ENCODE measurements at places on chromosomes 7 and 10.
A peak's percentile ranks its signal among the peaks of the same experiment; 100 is the strongest.

- DNase-seq, result no peak
Measured at GRCh38 chr7:40845943-40846342, 711.1 kb downstream of the SUGCT start.

- DNase-seq, result no peak
Measured at GRCh38 chr7:36312064-36312914, 77.4 kb upstream of the ANLN start.

- DNase-seq, result no peak
Measured at GRCh38 chr10:112456533-112456932, 9.5 kb downstream of the VTI1A start.

DNA sequence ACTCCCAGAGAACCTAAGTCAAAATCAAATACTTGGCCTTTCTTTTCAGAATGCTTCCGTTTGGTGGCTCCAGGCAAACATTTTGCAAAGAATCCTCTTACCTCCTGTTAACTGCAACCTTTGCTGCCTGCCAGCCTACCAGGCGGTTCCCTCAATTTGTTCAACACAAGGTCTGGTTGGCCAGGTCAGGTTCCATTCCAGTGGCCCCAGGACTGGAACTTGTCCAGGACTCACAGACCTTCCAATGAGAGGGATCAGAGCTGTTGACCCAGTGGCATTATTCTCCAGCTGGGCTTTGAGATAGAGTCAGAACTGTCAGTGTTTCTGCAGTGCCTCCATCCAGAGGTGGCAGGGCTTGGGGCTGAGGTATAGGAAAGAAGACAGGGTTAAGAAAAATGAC lies 137.0 kb downstream of the NEUROD6 start:
- DNase-seq, result no peak

DNA sequence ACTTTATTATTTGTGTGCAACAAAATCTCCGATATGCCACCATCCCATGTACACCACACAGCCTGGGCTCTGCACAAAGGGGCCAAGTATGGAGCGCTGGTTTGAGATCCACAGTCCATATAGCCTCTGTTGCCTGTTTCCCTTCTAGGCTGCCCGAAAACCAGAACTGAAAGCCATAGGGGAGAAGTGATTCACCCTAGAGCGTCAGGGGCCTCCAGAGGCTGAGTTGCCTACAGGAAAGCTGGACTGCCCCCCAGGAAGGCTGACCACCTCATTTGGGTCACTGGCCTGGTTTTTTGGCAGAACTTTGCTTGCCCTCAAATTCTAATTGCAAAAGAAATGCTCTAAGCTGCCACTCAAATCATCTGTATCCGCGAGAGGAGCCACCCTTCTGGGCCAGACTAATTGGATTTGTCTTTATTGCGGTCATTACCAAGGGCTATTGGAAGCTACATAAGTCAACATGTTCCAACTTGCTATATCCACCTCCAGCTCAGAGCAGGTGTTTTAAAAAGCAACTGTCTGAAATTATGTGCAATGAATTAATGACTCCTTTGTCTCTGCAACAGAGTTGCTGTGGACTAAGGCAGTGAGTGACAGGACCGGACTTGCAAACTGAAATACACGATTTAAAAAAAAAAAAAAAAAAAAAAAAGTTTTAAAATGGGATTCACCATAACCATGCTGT lies 28.3 kb upstream of the FRMD4A start:
- DNase-seq, result no peak

- DNase-seq, result no peak
Measured at GRCh38 chr10:43905512-43906236, 257.0 kb upstream of the ZNF32 start.

DNA sequence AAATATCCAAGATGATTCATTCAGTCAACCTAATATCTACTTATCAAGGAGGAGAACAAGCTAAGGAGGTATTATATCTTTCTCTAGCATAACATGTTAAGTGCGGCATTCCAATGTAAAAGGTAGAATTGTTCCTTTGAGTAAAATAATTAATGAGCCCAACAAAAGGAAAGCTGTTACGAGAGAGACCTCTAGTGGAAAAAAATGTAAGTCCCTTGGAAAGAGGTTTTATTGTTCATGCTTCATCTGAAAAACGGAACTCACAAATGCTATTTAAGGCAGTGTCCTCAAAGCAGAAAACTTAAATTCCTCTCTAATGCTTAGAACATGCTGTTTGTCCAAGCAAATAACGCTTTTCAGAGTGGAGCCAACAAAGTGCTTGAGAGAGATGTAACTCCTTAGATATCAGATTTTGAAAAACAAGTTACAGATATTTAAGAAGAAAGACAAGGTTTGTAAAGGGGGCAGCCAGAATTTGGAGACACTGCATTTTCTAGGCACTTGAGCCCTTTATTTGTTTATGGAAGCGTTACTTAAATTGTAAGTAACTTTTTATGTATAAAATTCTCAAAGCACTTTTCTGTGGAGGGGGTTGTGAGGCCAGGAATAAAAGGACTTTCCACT lies 119.9 kb downstream of the TFEC start:
- DNase-seq, result no peak

DNA sequence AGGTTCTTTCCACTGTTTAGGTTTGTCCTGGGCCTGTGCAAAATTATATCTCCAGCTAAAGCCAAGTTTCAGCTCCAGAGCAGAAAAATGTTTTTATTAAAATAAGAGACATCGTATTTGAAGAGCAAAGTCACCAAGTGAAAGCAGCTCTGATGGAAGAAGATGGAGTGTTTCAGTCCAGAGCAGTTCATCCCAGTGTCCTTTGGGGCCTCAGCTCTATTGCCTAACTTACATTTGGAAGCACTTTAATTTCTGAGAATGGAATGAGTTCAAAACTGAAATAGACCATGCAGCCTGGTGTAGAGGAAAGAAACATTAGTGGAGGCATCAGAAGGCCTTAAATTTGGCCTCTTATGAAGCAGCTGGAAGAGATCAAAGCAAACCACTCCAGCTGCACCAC lies 545.2 kb downstream of the SORCS1 start:
- no peak for DNase-seq

DNA sequence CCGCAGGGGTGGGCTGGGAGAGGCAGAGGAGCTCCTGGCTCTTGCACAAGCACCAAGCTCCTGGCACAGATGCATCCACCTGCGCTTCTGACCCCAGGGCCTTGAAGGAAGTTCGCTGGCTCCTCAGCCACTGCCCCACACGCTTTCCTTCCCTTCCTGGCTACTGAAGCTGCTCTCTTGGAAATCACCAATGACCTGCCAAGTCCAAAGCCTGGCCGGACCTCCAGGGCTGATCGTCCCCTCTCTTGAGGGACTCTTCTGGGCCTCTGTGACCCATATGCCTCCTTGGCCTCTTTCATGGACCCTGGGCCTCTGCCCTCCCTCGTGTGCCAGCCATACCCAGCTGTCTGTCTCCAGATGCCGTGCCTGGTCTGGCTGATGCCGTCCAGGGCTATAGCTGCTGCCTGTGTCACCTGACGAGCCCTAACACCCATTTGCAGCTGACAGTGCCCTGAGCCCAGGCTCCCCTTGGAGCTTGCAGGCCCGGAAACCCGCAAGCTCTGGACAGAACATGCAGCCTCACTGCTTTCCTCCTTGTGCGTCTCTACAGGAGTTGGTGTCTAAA lies 113.4 kb downstream of the PRKAG2 start:
- DNase-seq, result no peak

- DNase-seq, result peak; percentile 85
Measured at GRCh38 chr7:105652359-105652993, 71.2 kb upstream of the EFCAB10 start.

DNA sequence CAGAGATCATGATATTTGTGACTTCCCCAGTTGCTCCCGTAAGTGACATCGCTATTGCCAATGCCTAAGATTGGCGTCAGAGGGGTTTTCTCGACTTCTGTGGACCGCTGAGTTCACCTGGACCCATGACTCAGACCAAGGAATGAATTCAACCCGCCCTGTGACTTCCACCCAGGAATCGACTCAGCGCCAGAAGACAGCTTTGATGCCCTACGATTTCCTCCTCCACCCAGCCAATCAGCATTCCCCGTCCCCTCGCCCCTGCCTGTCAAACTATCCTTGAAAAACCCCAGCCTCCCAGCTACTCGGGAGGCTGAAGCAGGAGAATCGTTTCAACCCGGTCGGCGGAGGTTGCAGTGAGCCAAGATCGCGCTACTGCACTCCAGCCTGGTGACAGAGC lies 58.3 kb downstream of the MICALL2 start:
- no peak for DNase-seq

DNA sequence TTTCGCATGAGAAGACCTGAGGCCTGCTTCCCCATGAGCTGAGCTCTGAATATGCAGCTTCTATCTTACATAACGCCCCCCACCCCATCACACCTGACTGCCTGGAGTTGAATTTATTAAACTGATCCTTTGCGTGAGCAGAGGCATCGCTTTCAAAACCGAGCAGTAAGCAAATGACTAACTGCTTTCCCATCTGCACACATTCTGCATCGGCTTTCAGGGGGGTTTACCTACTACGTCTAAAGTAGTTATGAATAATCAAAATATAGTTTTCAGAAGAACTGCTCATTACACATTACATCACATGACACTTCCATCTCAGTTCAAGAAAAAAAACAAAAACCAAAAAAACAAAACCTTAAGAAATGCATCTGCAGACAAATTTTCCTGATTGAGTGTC lies 54.7 kb upstream of the EGR2 start:
- no peak for DNase-seq

DNA sequence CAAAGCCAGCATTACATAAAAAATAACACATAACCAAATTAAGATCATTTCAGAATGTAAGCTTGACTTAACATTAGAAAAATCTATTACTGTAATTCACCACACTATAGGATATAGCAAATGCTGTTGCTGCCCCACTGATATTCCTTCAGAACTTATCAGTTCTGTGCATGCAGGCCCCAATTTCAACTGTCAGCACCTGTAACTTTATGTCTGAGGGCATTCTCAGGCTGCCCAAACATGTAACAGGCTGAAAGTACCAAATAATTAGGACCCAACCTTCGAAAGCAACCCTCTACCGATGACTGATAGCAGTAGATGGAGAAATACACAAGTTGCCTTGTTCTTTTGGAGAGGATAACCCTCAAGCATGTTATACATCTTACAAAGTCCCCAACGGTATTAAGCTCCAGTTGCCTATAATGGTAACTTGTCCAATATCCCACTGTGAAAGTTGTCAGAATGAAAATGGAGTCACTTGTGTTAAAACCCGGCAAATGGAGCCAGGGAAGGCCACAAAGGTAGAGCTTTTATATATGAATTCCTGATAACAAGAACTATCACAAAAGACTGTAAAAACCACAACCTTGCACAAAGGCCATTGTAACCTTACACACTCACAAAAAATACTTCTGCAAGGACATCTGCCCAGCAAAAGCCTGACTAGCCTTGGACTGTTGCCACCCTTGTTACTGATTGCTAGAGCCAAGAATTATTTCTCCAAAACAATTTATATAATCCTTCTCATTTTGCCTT lies 66.9 kb upstream of the ZNF746 start:
- peak; percentile 13 for DNase-seq

GRCh38 chr10:126683466-126683865 lies 13.0 kb upstream of the C10orf90 start:
- no peak for DNase-seq

- DNase-seq, result no peak
Measured at GRCh38 chr7:31075086-31075405, 22.9 kb downstream of the ADCYAP1R1 start.

DNA sequence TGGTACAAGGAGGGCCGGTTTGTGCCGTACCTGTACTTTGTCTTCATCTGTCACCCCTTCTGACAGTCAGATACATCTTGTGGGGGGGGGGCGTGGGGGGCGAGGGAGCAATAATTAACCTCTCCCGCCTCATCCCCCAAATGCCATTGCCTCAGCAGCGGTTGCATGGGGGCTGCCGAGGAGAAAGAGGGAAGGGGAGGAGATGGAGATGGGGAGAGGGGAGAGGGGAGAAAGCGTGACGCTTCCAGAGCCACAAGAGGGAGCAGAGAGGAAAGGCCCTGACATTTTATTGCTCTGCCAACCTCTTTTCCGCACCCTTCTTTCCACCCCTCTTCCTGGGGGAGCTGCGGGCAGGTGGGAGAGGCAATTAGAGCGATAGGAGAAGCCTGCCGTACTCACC lies 11.8 kb downstream of the KAZALD1 start:
- no peak for DNase-seq

GRCh38 chr10:97923057-97923456 lies 73.4 kb downstream of the GOLGA7B start:
- DNase-seq, result no peak

- no peak for DNase-seq
Measured at GRCh38 chr10:100341953-100342626, 4.9 kb upstream of the SCD start.

DNA sequence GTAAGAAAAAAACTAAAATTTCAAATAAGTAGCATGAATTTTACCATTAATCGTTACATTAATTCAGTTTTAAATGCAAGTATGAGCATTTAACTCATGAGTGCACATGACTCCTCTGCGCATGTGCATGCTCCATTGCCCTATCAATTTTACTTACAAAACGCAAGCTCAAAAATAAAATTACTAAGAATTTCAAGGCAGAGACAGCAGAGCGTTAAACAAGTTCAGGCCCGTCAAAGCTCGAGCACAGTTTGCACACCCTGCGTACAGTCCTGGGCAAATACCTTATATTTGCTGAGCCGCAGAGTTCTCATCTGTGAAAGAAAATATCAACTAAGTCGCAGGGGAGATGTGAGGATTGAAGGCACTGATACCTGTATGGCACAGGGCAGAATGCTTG lies 373.6 kb downstream of the BBS9 start:
- DNase-seq, result no peak

DNA sequence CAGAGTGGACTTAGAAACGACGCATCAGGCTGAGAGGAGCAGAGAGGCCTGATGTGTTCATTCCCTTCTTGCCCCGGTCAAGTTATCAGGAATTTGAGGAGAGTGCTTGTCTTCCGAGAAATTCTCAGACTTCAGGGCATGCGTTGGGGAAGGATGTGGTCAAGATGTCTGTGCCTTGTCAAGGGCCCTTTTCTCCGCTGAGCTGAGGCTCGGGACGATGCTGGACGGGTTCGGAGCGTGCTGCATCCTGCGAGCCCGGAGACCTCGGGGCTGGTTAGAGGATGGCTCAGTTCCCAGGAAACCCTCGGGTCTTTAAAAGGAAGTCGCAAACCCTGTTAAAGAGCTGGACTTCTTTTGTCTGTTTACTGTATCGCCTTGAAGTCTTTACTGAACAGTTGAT lies 325.4 kb downstream of the ADARB2 start:
- DNase-seq, result no peak

DNA sequence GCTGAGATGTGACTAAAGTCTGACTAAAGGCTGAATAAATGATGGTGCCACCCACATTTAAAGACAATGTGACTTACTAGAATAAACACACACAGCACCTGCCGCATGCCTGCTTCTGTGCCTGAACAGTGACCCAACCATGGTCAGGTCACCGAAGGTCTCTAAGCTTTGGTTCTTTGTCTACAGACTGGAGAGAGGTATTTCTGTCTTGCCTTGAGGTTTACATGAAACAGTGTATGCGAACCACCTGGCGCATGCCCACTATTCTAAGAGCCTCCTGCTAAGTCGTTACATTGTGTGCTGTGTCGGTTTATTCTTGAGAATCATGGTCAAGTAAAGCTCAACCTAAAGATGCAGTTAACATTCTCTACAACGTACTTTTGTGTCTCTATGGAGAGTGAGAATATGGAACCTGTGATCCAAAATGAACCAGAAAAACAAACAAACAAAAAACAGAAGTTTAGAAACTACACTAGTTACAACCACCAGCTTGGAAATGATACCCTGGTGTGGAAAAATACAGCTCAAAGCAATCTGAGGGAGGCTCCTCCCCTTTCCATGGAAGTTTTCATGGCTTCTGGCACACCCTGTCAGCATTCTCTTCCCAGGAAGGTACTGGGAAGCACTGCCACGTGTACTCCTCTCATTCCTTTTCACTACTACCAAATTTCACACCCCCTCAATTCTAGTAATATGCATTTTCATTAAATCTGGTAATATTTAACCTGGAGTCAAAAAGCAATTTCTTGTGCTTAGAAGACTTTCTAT lies 40.0 kb downstream of the VOPP1 start:
- no peak for DNase-seq
